HFF-Myc (cell line): ENCODE measurements at places on chromosomes 7 and 10.

GRCh38 chr10:123295644-123296043 is 141.4 kb downstream of the BUB3 start:
- DNase-seq, result no peak

- DNase-seq, result no peak
These were observed 275.8 kb downstream of the LRMDA start for GRCh38 chr10:75707080-75707840.

DNA sequence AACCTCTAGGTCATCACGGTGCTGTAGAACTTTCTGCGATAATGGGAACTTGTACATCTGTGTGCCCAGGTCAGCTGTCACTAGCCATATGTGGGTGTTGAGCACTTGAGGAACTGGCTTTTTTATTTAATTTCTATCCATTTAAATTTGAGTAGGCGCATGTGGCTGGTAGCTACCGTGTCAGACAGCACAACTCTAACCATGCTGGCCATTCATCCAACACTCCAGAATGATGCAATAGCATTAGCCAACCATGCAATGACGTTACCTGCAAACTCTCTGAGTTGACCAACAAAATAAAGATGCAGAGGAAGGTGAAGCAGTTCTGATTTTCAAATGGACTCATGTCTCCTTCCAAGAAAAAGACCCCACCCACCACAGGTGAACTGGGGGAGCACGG is 24.4 kb upstream of the CHST15 start:
- no peak for DNase-seq

DNA sequence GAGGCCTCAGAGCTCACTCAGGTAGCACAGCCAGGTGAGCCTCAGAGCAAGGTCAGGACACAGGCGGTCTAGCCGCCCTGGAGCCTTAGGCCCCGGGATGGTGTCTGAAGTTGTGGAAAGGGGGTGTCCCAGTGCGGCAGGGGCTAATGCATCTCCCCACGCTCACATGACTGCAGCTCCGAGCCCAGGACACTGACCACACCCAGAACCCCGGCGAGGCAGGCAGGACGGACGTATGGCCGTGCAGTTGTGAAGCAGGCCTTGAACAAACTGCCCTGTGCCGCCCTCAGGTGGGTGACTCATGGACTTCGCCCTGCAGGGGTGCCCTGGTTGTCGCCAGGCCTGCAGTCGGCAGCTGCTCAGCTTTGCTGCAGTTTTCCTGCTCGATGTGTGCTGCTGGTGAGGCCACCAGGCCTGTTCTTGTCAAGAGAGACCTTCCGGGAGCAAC is 5.0 kb upstream of the PRKAR1B start:
- DNase-seq, result no peak

GRCh38 chr10:70666960-70667798 is 5.1 kb upstream of the ADAMTS14 start:
- no peak for DNase-seq

GRCh38 chr7:3310884-3311283 is 9.8 kb downstream of the SDK1 start:
- DNase-seq, result no peak

DNA sequence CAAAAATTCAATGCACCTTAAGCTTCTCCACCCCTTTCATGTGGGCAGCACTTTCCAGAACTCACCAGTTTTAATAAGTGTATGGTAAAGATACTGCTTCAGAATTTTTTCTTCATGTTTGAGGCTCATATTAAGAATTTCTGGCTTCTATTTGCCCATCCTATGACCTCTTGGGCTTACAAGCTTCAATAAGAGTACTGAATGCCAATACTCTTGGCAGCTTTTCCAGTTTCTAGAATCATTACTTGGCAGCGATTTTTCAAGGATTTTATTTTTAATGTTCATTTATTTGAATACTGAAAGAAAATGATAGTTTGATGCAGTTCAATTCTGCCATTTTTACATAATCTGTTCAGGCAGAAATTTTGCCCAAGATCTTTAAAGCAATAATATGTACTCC is 242.1 kb upstream of the KCND2 start:
- no peak for DNase-seq

GRCh38 chr10:52383088-52383487 is 69.0 kb downstream of the DKK1 start:
- no peak for DNase-seq

DNA sequence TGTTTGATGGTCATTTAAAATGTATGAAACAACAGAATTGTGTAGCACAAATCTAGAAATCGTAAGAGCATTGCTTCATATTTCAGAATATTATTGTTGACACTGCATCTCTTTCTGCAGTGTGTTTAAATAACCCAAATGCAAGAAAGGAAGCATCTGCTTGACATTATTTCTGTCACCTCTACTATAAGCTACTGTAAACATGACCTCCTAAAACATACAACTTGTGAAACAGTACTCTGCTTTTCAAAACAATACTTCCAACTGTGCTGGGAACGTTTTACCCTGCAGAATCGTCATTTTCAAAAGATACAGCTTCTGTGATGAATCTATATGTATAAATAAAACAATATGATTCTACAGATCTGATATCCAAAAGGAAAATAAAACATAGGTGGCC is 82.0 kb downstream of the RNF133 start:
- DNase-seq, result no peak

GRCh38 chr7:47383072-47383471 is 198.8 kb downstream of the TNS3 start:
- peak; percentile 15 for DNase-seq

DNA sequence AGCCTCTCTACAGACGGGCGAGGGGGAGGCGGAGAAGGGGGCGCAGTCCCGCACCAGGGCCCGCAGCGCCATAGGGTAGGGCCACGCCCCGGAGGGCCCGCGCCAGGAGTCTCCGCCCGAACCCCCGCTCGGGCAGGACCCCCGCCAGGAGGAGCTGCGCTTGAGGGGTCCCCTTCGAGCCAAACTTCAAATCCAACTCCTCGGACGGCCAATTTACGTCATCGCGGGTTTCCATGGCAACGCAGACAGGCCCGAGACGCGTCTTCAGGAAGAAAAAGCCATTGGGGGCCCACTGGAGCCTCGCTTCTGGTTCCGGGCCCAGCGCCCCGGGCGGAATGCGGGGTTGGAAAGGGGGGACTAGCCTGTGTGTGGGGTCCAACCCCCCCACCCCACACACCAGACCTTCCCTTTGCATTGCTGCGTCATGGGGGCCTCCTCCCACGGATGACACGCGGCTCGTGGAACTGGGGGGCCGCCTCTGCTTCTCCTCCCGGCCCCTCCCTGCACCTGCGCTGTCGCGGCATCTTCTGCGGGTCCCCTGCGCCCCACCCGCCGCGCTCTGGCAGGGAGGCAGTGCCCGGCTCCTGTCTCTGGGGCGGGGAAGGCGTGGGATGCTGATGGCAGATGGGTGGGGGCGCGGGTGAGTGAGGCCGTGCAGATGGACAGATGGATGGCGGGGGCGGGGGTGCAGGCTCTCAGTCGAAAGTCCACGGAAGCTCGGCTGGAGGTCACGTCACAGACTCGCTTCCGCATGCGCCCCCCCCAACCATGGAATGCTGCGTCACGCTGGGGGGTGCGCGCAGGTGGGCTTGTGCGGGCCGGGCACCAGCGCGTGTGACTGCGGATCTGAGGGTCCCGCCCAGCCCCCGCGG is 1.2 kb downstream of the CALY start:
- DNase-seq, result peak; percentile 33

- no peak for DNase-seq
These were observed 41.1 kb upstream of the DPYSL4 start for GRCh38 chr10:132145521-132146185.

DNA sequence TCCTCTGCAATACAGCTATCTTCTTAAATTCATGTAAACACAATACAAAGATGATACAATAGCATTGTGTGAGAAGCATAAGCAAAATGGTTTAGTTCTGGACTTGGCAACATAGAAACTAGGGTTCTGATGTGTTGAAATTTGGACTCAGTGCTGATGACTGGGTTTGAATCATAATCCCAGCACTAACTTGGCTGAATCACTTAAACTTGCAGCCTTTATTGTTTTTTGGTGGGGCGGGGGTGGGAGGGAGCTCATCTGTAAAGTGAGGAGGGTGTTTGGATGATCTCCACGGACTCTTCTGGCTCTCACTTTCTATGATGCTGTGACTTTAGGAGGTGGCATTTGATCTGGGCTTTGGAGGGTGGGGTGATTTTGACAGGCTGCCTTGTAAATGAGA is 158.2 kb downstream of the WNT2 start:
- no peak for DNase-seq
